ENCODE measurements at places on chromosomes 5 and 9. TPM values are rescaled to one million over a fixed set of nuclear protein-coding genes. Genes with fewer than 3 reads are reported as not detected.

The ZNF366 gene
- total RNA-seq: 8.1 TPM

DNA sequence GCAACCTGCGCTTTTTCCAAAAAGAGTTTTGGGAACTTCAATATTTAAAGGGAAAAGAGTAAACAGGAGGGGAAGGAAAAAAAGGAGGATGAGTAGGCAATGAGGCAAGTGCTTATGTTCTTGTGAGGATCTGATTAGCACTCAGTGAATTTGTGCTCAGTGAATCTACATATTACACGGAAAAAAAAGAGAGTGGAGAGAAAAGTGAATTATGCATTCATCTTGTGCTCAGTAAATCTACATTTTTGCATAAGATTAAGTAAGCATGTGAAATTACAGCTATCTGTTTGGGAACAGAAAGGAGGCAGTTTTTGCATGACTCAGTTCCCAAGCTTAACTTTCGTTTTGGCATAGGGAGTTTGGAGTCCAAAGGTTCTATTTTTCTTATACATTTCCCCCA lies 170.1 kb downstream of the CDH10 start:
- DNase-seq: no peak

GRCh38 chr9:20178197-20178596 lies 389.4 kb upstream of the SLC24A2 start:
- no peak for DNase-seq

The GALNT12 gene
- 0.55 TPM for total RNA-seq

- DNase-seq: no peak
Observed at GRCh38 chr9:136667940-136668760, 5.4 kb downstream of the EGFL7 start.

GRCh38 chr5:150162142-150162513 lies 4.5 kb upstream of the CDX1 start:
- no peak for DNase-seq

The LVRN gene
- 0.14 TPM for total RNA-seq

The SPATA31E1 gene
- not detected for total RNA-seq

- DNase-seq: peak; percentile 43
Observed at GRCh38 chr9:133477992-133478850, 678 bp downstream of the SLC2A6 start.

- no peak for DNase-seq
Observed at GRCh38 chr5:123783421-123783820, 271.4 kb downstream of the CSNK1G3 start.

DNA sequence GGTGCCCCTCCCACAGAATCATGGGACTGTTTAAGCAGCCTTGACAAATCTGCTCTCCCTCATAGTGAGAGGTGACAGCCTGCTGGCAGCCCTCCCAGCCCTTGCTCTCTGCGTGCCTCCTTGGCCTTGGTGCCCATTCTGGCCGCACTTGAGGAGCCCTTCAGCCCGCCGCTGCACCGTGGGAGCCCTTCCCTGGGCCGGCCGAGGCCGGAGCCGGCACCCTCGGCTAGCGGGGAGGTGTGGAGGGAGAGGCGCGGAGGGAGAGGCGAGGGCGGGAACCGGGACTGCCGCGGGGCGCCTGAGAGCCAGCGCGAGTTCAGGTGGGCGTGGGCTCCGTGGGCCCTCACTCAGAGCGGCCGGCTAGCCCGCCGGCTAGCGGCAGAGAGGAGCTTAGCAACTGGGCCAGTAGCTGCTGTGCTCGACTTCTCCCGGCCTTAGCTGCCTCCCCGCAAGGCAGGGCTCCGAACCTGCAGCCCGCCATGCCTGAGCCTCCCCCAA lies 125.9 kb upstream of the MYO10 start:
- DNase-seq: peak; percentile 16

GRCh38 chr9:14251154-14252071 lies 62.5 kb downstream of the NFIB start:
- peak; percentile 87 for DNase-seq

GRCh38 chr5:140391312-140391711 lies 10.3 kb upstream of the ANKHD1 start:
- no peak for DNase-seq

GRCh38 chr5:134371834-134372340 lies 518 bp downstream of the UBE2B start:
- DNase-seq: peak; percentile 60

The TMOD1 gene
- total RNA-seq: 186 TPM

GRCh38 chr5:58239045-58239444 lies 220.8 kb downstream of the PLK2 start:
- no peak for DNase-seq

- DNase-seq: no peak
Observed at GRCh38 chr5:154818471-154819116, 31.8 kb downstream of the FAXDC2 start.

The BTNL8 gene
- 0.58 TPM for total RNA-seq

DNA sequence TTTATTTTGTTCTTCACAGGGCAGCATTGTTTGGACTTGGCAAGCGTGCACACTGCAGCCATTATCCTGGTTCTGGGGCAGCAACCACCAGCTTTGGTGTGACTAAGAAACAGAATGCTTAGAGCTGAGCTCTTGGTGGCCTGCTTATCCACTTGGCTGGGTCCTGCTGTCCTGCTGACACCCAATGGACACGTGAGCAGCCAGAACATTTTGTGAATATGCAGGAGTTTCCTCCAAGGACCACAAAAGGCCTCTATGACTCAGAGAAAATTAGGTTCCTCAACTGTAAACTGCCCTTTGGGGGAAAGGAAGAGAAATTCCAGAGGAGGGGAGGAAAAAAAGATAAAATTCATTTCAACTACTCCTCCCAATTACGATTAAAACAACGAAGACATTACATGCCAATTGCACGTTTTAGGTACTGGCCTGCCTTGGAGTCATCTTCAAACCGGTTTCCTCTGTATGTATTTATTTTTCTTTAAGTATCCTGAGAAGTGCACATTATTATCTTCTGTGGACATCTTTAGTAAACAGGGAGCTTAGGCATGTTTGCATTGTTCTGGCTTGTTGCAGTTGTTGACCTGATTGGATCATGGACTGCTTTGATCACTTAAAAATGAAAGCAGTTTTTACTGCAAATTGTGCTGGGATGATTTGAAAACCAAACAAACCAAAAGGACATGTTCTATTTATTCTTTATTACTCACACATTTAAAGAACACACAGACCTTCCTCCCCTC lies 82.3 kb upstream of the TLE4 start:
- DNase-seq: no peak

GRCh38 chr9:125487842-125488241 lies 219.2 kb downstream of the MAPKAP1 start:
- DNase-seq: no peak

GRCh38 chr9:4499917-4500316 lies 9.6 kb downstream of the SLC1A1 start:
- DNase-seq: peak; percentile 21

GRCh38 chr9:81694541-81694940 lies 5.2 kb upstream of the TLE1 start:
- DNase-seq: no peak

DNA sequence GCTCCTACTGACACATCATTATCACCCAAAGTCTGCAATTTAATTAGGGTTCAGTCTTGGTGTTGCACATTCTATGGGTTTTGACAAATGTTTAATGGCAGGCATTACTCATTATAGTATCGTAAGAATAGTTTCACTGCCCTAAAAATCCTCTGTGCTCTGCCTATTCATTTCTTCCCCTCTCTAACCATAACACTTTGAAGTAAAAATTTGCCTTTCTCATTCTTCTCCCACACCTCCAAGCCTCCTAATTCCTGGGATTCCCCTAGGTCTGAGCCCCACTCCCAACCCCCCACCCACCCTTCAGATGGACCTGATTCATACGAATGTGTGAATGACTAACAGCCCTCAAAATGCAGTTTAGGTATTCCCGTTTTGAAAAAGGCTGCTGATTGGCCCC lies 18.4 kb downstream of the ENC1 start:
- no peak for DNase-seq

DNA sequence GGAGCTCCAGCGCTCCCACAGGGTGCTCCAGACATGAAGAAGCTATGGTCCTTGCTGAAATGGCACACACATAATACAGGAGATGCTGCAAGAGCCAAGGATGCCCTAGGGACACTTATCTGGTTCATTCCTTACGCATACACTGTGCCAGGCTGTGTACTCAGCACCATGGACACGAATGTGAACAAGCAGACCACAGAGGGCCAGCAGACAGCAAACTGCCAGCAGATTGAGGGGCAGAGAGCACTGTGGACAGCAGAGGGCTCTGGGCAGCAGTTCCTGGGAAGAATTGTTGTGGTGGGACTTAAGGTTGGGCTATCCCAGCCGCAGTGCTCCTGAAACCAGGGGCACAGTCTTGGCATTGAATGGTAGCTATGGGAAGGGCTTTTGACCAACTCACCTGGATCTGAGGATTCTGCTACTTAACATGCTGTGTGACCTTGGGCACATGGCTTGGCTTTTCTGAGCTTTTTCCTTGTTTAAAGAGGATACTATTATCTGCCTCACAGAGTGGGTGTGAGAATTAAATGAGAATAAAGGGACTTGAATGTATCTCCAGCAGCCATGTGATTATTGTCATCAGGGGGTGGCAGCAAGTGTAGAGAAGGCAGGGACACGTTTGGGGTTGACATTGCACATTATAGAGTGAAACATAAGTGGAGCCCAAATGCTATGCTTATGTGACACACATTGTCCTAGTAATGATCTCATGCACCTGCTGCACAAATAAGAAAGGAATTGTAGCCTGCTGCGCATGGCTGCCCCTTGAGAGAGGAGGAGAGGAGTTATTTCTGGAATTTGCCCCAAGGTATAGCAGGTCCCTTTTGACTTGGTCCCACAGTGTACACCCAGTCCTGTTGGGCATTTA lies 30.1 kb downstream of the PPARGC1B start:
- DNase-seq: peak; percentile 23

The PLK2 gene
- total RNA-seq: 58.9 TPM

The EDIL3 gene
- 3.5 TPM for total RNA-seq

The ARSI gene
- 0.16 TPM for total RNA-seq

GRCh38 chr9:123416176-123416575 lies 60.2 kb downstream of the CRB2 start:
- no peak for DNase-seq

DNA sequence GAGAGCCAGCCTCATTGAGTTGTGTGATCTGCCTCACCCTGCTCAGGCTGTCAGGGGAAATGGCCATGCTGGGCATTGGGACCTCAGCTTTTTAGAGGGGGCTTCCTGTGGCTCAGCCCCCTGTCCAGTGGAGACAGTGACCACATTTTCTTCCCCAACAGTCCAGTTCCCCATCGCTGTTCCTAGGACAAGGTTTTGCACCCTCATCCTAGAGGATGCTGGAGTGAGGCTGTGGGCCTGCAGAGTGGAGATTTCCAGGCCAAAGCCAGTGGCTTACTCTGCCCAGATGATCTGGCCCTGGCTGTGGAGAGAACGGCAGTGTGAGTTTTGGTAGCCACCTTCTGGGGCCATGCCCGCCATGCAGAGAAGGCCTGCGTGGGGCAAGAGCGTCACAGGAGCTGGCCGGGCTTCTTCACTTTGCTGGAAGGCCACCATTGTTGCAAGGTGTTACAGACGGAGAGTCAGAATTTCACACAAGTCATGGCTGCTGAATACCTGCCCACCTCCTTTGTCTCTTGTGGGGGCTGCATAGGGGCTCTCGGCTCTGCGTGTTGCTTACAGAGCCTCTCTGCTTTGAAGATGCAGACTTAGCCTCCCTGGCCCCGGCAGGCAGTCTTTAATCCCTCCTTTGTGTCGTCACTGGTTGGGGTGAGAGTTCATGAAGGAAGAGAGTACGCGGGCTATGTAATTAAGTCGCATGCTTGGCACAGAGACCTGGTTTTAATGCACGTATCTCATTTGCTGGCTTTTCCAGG lies 35.2 kb upstream of the PITX1 start:
- DNase-seq: no peak

The HRCT1 gene
- total RNA-seq: 6.2 TPM

DNA sequence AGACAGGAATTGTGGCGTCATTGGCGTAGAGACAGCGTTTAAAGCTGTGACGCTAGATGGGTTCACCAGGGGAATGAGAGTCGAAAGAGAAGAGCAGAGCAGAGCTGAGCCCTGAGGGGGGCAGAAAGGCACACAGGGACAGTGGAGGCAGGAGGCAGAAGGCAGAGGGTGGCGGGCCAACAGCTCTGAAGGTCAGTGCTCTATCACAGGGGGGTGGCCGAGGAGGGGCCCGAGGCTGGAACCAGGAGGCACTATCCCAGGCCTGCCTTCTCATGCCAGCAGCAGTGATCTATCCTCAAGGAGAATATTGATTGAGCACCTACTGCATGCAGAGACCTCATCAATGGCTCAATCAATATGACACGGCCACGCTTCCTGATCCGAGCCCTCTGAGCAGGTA lies 132.4 kb downstream of the KCNIP1 start:
- DNase-seq: no peak

- DNase-seq: no peak
Observed at GRCh38 chr5:96962540-96962991, 26.7 kb downstream of the LNPEP start.

GRCh38 chr5:154861946-154862345 lies 3.5 kb downstream of the CNOT8 start:
- no peak for DNase-seq

DNA sequence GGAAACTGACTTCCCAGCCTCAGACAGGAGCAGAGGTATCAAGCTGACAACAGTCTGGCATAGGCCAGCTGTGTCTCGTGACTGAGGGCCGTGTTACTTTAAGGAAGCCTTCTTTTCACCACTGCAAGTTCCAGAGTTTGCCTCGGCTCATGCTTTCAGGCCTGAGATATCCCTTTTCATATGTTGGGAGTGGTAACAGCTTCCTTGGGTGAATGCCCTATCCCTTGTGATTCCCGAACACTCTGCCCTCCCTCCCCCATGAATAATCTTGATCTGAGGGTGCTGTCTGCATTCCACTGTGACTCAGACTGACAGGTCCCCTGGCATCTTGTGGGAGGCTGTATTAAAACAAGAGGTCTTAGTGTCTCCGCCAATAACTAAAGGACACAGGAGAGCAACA lies 49.7 kb upstream of the ARL15 start:
- no peak for DNase-seq

GRCh38 chr5:126531543-126532120 lies 63.4 kb downstream of the ALDH7A1 start:
- DNase-seq: no peak

DNA sequence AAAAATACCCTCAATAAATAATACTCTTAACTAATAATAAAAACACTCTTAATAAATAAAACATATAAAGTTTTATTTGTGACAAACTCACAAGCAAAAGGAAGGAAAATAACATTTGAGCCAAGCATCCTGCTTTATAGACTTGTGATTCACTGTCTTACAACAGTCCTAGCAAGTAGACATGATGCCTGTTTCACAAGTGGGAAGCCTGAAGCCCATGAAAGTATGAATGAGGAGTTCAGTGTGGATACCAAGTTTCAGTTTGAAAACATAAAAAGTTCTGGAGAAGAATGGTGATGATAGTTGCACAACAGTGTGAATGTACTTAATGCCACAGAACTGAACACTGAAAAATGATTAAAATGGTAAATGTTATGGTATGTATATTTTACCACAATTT lies 10.9 kb downstream of the HABP4 start:
- DNase-seq: no peak

The ARHGEF39 gene
- total RNA-seq: 0.27 TPM

- DNase-seq: no peak
Observed at GRCh38 chr5:14417792-14418765, 163.5 kb upstream of the OTULINL start.

The PCDHGB1 gene
- total RNA-seq: 5.7 TPM

GRCh38 chr5:172793577-172794488 lies 22.8 kb upstream of the DUSP1 start:
- no peak for DNase-seq

GRCh38 chr5:75018805-75019587 lies 33.4 kb downstream of the GCNT4 start:
- no peak for DNase-seq

- DNase-seq: no peak
Observed at GRCh38 chr5:1468629-1469527, 23.6 kb upstream of the SLC6A3 start.

Data from left ventricle myocardium inferior (tissue), 1 donor.